Ureter (tissue), 1 donor: ENCODE measurements at places on chromosomes 6 and 20. TPM values are rescaled to one million over a fixed set of nuclear protein-coding genes. Genes with fewer than 3 reads are reported as not detected.

GRCh38 chr20:53914781-53915445 is 155.5 kb downstream of the BCAS1 start:
- no peak for DNase-seq

DNA sequence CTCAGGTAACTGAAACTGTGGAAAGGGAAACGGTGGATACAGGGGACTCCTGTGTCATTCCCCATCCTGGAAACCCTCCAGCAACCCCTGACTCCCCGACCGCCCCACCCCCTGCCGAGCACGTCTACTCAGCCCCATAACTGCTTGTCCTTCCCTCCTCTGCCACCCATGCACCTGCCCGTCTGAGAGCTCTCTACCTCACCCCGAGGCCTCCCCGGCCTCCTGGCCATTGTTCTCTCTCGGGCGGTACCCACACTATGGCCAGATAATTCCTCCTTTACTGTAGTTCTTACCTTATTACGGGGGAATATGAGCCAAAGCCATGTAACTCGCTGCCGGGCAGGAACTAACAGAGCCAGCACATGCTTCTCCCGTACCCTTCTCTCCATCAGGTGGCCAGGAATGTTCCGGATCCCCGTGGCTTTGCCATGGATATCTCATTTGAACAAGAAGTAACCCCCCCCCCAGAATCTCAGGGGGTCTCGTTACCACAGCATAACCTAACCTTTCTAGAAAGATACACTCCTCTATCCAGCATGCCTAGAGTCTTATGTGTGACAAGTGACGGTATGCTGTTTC is 4.8 kb upstream of the IRF4 start:
- DNase-seq = no peak

GRCh38 chr6:143262859-143263258 is 187.6 kb downstream of the ADAT2 start:
- DNase-seq = no peak

DNA sequence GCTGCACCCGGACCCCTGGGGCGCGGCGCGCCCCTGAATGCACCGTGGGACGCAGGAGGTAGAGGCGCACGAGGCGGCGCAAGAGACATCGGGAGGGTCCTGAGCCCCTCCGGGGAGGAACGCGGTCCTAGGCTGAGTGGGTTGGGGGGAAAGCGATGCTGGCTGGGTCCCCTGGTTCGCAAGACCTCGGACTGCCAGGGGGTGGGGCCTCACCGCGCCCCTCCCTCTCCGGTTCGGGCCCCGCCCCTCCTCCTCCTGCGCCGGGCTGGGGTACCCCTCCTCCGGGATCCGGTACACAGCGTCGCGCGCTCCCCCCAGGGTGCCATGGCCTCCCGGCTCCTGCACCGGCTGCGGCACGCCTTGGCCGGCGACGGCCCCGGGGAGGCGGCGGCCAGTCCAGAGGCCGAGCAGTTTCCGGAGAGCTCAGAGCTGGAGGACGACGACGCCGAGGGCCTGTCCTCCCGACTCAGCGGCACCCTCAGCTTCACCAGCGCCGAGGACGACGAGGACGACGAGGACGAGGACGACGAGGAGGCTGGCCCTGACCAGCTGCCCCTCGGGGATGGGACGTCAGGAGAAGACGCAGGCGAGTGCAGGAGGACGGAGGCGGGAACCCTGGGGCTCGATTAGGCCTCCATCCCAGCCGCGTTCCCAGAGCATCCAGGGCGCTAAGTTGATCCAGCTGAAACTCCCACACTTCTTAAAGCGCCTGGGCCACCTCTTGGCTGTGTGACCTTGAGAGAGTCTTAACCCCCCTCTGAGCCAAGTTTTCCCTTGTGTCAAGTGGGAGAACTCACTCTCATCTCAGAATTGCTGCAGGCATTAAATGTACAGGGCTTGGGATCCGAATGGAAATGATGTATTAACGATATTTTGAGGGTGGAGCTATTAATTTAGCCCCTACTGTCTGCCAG is 541 bp downstream of the SNX21 start:
- peak; percentile 76 for DNase-seq

- DNase-seq = peak; percentile 69
Measured at GRCh38 chr6:47094241-47094925, 52.3 kb upstream of the ADGRF1 start.

- no peak for DNase-seq
Measured at GRCh38 chr6:16369989-16370388, 131.6 kb downstream of the GMPR start.

- DNase-seq = no peak
Measured at GRCh38 chr6:52305948-52306767, 21.6 kb upstream of the MCM3 start.

BEND3 gene
- 7.0 TPM for total RNA-seq

MAP3K7 gene
- total RNA-seq = 31.3 TPM

GABRR1 gene
- total RNA-seq = not detected
